Fibroblast of skin of right biceps (primary cell): ENCODE measurements at places on chromosomes 7 and 10.

DNA sequence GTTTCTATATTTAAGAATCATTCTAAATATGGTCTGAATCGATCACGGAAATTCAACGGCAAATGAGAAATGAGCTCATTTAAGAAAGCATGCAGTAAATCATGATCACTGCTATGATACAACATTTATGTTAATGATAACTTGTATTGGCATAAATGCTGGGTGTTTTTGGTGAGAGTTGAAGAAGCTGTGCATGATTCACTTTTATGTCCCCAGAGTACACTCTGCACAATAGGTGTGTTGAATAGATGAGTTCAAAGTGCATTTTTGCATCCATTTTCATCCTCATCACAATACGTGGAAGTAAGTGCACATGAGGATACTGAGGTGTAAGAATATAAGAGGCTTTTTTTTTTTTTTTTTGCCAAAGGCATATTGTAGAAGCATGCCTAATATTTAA lies 169.3 kb downstream of the PPP1R17 start:
- no peak for DNase-seq

- no peak for DNase-seq
Observed at GRCh38 chr7:97021747-97022490, 2.7 kb downstream of the DLX5 start.

- peak; percentile 8 for DNase-seq
Observed at GRCh38 chr10:8306685-8307364, 252.3 kb downstream of the GATA3 start.

DNA sequence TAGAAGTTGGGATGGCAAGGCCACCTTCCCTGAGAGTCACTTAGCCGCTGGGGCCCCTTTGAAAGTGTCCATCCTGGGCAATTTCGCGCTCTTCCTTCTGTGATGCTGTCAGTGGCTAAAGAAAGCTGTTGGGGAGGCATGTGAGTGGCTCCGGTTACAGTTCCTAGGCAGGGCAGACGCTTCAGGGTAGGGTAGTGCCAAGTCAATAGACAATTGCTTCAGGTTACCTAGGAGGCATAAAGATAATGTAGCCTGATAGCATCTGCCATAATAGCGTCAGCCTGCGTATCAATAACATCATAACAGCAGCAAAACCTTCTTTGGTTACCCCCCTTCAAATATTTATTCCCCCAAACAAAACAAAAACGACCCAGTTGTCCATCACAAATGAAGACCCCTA lies at the start of gene FAM107B:
TSS of gene FAM107B (minus strand) at position 101 of the 400 bp plus-strand sequence. CDS start 234 bp downstream, outside the sequence.
- no peak for DNase-seq

DNA sequence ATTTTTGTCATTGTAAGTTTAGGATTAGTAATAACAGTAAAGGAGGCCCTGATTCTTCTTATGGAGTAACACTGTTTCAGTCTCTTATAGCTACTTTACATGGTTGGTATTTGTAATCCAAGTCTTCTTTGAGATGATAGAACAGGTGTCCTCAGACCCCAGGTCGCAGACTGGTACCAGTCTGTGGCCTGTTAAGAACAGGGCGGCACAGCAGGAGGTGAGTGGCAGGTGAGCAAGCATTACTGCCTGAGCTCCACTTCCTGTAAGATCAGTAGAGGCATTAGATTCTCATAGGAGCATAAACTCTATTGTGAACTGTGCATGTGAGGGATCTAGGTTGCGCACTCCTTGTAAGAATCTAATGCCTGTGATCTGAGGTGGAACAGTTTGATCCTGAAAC lies 77.3 kb downstream of the STK31 start:
- DNase-seq = no peak

GRCh38 chr10:37952043-37952755 lies 24.2 kb downstream of the ZNF25 start:
- peak; percentile 36 for DNase-seq

GRCh38 chr10:42652858-42653257 lies 14.5 kb upstream of the ZNF33B start:
- no peak for DNase-seq

- DNase-seq = no peak
Observed at GRCh38 chr10:92267343-92267742, 23.5 kb downstream of the CPEB3 start.
